H7 (cell line): ENCODE measurements at places on chromosomes 11 and 22.

DNA sequence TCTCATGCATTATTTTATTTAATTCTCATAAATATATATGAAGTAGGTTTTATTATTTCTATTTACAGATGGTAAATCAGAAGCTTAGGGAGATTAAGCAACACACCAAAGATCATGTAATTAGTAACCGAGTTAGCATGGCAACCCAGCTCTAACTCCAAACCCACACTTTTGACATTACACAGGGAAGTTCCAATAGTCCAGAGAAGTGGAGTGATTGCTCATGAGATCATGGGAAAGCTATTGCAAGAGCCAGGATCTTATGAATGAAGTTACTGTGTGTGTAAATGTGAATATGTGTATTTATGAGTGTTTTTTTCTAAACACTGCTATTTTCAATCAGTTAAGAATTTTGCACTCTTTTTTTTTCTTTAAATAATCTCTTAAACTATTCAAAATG, 225.8 kb upstream of the KIRREL3 start:
- DNase-seq, result no peak

- no peak for DNase-seq
These were observed 97.0 kb downstream of the RDX start for GRCh38 chr11:110199184-110199981.

GRCh38 chr11:10349806-10350205, 44.9 kb downstream of the ADM start:
- no peak for DNase-seq

GRCh38 chr22:42895541-42895981, 38.5 kb upstream of the ARFGAP3 start:
- DNase-seq, result no peak

DNA sequence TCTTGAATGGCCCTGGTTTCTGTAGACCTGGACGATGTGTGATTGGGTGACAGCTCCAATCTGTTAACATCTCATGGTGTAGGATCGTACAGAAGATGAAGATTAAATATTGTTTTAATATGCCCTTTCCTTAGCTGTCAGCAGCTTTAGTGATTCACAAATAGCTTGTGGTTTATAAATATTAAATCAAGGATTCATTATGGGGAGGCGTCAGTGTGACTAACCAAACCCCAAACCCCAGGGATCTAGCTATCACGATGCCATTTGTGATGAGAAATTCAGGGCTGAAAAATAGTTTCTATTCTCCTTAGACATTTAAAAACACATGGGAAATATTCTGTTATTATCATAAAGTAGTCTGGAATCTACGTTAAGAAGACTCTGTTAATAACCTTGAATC, 73.4 kb downstream of the NCAM1 start:
- DNase-seq, result no peak

DNA sequence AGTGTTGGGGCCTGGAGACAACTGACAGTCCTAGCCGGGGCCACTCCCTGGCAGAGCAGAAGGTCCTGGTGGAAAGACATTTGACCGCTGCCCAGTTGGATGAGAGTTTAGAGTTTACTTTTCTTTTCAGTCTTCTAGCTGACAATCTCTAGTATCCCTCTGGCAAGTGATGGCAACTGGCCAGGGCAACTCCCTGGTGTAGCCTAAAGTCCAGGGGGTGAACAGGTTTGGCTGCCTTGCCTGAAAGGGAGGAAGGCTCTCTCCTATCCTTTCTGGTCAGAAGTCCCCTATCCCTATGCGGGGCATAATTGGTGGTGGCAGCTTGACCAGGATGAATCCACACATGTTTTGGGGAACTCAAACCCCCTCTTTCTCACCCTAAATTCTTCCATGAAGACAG, 16.8 kb upstream of the MSANTD2 start:
- no peak for DNase-seq
